ENCODE measurements at places on chromosomes 2 and 18. TPM values are rescaled to one million over a fixed set of nuclear protein-coding genes. Genes with fewer than 3 reads are reported as not detected.

FTCDNL1 gene
- total RNA-seq, result 5.2 TPM

- DNase-seq, result no peak
These were observed 160.0 kb upstream of the GCFC2 start for GRCh38 chr2:75870651-75871137.

DNA sequence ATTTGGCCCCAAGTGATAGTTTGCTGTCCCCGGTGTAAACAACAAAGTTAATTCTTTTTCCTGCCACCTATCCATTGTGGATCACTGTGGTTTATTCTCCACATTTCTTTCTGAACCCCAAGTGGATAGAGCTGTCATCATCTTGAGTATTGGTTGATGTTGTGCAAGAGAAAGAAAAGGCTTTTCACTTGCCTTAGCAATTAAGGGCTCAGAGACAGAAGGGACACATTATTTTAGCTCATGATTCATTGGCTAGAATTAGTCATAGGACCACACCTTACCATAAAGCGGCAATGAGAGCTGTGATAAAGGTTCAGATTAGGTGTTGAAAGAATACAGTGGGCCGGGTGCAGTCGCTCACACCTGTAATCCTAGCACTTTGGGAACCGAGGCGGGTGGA is 442.1 kb upstream of the DCC start:
- DNase-seq, result no peak

DNA sequence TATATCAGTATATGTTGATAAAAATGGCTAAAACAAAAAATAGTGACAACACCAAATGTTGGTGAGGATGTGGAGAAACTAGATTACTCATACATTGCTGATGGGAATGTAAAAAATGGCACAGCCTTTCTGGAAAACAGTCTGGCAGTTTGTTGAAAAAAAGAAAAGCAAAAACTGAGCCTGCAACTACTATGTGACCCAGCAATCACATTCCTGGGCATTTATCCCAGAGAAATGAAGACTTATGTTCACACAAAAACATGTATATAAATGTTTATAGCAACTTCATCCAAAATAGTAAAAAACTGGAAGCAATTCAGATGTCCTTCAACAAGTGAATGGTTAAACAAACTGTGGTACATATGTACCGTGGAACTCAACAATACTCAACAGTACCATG is 7.5 kb upstream of the KDSR start:
- no peak for DNase-seq

Data from activated naive CD4-positive, alpha-beta T cell treated with anti-CD3 and anti-CD28 coated beads for 36 hours (primary cell).